ENCODE measurements at places on chromosomes 5 and 9. TPM values are rescaled to one million over a fixed set of nuclear protein-coding genes. Genes with fewer than 3 reads are reported as not detected.

Gene SLC23A1
- not detected for total RNA-seq

Gene MLLT3
- 27.7 TPM for total RNA-seq

Gene GMCL2
- total RNA-seq: not detected

Gene AJM1
- 2.2 TPM for total RNA-seq

Gene SPEF2
- 36.4 TPM for total RNA-seq

Gene CDX1
- total RNA-seq: not detected

Gene PSIP1
- 118 TPM for total RNA-seq

Gene GRM6
- total RNA-seq: under 0.01 TPM

Gene RPP25L
- 29.4 TPM for total RNA-seq

Gene SLC25A2
- total RNA-seq: not detected

Gene CARTPT
- total RNA-seq: 17.0 TPM

Gene ARSB
- total RNA-seq: 19.8 TPM

Gene ZNF618
- 7.7 TPM for total RNA-seq

Gene ZBED3
- total RNA-seq: 2.7 TPM

Gene SCGB3A2
- total RNA-seq: not detected

DNA sequence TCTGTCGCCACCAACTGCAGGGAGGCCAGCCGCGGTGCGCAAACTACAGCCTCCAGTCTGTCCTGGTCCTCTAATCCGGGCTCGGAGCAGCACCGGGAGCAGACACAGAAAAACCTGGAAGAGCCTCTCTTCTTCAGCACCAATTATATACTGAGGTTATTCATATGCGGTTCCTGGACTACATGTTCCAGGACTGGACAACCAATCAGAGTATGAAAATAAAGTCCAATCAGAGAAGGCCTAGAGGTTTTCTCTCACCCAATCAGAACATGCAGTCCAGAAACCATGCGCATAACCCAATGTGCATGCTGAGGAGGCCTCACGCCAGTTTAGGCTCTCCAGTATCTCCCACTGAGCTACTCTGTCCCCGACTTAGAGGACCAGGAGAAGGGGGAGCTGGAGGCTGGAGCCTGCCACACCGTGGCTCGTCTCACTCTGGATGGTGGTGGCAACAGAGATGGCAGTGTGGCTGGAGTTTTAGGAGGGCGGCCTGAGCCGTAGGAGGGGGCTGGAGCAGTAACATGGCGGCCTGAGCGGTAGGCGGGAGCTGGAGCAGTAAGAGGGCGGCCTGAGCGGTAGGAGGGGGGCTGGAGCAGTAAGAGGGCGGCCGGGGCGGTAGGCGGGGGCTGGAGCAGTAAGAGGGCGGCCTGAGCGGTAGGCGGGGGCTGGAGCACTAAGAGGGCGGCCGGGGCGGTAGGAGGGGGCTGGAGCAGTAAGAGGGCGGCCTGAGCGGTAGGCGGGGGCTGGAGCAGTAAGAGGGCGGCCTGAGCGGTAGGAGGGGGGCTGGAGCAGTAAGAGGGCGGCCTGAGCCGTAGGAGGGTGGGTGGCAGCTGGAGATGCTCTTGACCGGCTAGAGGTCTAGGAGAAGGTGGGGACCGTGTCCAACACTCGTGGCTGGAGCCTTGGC is 20.4 kb upstream of the TRIM52 start:
- no peak for DNase-seq

GRCh38 chr5:56382896-56383295 is 149.8 kb upstream of the ANKRD55 start:
- DNase-seq: no peak

GRCh38 chr5:142013734-142014521 is 1.1 kb upstream of the GNPDA1 start:
- DNase-seq: no peak

GRCh38 chr5:168073991-168074800 is 217.2 kb upstream of the WWC1 start:
- DNase-seq: no peak

GRCh38 chr5:159527546-159528254 is 197.4 kb upstream of the IL12B start:
- DNase-seq: no peak

- DNase-seq: no peak
These were observed 187.9 kb upstream of the ELL2 start for GRCh38 chr5:96149546-96149945.

DNA sequence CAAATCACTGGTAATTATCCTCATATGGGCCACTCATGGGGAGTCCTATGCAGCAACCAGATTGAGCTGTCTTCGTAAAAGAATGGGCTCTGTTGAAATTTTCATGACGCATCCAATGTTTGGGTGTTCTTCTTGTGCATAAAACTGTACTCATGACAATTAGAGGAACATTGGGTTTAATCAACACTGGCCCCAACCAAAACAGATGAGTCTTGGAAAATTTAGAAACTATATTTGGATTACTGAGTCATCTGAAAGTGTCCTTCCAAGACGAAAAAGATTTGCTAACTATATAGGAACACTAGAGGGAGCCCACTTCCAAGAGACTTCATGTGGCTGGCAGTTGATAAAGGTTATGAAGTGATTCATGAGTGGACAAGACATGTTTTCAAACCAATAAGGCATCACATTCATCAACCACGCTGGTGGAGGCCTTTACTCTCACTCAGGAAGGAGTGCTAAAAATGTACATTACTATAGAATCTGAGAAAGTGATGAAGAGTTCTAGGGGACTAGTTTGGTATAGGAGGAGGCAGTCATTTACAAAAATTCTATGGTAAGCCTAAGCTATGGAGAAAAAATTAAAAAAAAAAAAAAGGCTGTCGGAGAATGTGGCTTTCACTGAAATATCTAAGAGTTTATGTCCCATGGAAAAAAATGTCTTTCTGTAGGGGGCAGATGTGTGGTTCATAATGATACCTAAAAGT is 313.5 kb downstream of the PRDM9 start:
- DNase-seq: no peak

DNA sequence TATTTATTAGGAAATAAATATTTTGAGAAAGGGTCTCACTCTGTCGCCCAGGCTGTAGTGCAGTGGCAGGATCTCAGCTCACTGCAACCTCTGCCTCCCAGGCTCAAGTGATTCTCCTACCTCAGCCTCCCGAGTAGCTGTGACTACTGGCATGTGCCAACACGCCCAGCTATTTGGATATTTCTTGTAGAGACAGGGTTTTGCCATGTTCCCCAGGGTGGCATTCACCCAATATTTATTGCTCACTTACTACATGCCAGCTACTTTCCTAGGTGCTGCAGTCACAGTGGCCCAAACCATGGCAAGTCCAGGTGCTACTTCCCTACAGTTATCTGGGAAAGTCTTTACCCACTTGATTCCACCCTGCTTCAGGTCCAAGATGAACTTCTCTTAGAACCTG is 8.3 kb upstream of the MED7 start:
- DNase-seq: no peak

GRCh38 chr5:89690331-89690730 is 719.2 kb downstream of the CETN3 start:
- DNase-seq: no peak

DNA sequence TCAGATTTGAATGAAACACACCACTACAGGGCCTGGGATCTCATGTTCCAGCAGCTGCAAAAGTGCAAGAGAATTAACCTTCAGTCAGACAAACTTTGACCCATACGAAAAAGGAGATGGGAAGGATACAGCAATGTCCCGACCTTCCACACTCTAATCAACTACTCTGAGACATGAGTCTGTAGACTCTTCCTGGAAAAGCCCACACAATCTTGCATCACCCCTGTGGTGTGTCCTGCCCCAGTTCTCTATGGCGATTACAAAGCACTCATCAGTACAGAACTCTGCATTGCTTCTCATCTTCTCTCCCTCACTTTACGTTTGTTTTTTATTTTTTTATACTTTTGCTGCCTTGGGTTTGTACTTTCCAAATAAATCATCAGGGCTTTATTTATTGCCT is 241.0 kb upstream of the KIF2A start:
- DNase-seq: no peak

DNA sequence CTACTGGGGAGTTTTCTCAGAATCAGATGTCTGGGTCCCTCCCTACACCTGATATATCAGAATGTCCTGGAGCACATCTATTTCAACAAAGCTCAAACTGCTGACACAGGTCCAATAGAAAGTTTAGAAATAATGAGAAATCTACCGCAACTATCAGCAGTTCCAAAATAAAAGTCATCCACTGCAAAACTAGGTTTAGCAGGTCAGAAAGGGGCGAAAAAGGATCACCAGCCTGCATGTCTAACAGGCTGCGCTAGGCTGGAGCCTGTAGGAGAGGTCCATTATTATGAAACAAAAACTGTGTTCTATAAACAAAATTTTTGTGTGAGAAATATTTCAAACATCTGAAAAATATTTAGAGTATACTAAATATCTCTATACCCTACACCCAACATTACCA is 84.1 kb upstream of the RNF38 start:
- DNase-seq: no peak

- no peak for DNase-seq
These were observed 3.7 kb downstream of the C9 start for GRCh38 chr5:39360471-39361111.

DNA sequence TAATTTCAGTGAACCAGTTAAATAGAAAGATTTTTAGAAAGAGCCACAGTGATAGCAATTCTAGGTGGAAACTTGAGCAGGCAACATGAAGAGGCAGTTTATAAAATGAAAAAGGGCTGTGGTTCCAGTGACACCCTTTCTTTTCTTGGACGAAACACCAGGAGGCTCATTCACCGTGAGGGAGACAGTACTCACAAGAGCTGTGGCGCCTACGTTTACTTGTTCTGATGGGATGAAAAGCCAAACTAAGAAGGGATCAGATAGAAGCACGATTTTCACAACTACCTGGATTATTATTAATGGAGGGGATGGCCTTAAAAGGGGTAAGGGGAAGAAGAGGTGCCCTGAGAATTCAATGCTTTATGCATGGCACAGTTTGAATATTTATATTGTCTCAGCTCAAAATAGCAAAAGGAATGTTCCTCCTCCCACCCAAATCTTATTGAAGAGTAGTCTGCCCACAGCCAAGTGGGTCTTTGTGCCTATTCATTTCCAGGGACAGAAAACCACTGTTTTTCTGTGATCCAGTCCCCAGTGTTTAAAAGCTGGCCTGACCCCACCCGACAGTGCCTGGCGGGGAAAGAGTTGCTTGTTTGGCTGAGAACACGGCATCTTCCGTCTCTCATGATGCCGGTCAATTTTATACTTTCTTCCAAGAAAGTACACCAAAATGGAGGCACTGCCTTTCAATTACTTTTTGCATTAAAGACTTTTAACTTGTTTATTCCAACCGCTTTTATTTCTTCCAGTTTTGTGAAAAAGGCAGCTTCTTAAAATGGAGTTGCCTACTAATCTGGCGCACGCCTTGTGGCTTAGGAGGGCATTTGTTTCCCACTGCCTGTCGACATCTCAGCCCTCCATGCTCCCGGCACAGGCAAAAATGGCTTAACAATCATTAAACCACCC is 51.9 kb downstream of the HABP4 start:
- peak; percentile 17 for DNase-seq

- no peak for DNase-seq
These were observed 1.5 kb upstream of the PTGES2 start for GRCh38 chr9:128128836-128129590.

DNA sequence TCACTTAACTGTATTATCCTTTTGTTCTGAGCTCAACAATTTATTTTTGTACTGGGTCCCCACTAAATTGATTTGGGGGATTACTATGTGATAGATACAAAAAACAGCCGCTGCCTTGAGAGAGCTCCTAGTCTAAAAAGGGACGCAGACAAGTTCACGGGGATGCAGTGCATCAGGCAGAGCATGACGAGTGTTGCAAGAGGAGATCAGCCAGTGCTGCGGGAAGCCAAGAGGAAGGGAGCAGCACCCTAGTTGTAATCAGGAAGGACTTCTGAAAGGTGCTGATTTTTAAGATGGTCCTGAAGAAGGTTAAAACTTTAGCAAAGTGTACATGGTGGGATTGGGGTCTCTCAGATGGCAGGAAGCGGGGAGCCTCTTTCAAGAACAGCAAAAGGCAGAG is 15.8 kb downstream of the GALNT10 start:
- DNase-seq: no peak

GRCh38 chr5:140238756-140239155 is 63.8 kb downstream of the CYSTM1 start:
- DNase-seq: no peak

GRCh38 chr5:137688210-137688840 is 47.6 kb downstream of the KLHL3 start:
- no peak for DNase-seq

DNA sequence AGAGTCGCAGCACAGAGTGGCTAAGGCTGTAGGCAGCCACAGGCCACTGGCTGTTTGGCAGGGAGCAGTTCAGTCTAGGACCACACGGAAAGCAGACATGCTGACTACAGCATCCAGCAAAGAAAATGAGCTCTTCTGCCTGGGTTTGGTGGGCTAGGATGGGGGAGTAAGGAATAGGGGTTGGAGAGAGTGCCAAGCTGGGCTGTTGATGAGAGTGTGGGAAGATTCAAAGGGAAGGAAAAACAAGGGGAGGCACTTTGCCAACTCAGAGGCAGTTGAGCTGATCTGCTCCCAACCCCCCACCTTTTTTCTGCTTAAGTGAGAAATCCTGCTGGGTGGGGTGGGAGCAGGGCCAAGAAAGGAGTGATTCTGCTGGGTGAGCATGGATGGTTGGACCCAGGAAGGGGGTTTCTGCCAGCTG is 35.9 kb downstream of the SVEP1 start:
- peak; percentile 24 for DNase-seq

GRCh38 chr9:79383096-79383495 is 188.7 kb upstream of the TLE4 start:
- no peak for DNase-seq

DNA sequence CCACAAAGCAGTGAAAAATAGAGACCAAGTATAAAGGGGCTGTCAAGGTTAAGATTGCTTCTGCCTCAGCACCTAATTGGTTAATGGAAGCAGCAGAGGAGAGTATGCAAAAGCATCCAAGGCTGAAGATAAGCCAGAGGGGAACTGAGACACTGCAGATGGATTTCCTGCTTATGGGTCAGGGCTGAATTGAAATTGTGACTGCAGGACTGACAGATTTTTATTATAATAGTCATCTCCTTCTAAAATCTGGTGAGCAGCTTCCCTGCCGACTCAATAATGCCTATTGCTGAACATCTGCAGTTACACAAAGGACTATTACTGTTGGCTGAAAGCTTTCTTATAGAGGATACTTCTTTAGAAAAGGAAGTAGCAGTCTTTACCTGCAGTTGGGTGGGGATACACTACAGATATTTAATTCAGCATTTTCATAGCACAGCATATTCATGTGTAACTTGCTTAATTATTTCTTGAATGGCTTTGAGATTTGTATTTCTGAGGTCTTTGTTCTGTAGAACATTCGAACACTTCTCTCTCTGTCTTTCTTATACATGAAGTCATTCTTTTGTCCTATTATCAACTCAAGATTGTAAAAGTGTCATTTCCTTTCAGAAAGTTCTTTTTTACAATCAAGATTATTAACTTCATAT is 363.0 kb upstream of the RIOK2 start:
- DNase-seq: peak; percentile 78

- no peak for DNase-seq
These were observed 197.9 kb downstream of the EPB41L4A start for GRCh38 chr5:112221128-112221527.
